ENCODE measurements at places on chromosomes 5 and 9.

- DNase-seq: no peak
Observed at GRCh38 chr5:127342364-127342763, 51.8 kb downstream of the MEGF10 start.

DNA sequence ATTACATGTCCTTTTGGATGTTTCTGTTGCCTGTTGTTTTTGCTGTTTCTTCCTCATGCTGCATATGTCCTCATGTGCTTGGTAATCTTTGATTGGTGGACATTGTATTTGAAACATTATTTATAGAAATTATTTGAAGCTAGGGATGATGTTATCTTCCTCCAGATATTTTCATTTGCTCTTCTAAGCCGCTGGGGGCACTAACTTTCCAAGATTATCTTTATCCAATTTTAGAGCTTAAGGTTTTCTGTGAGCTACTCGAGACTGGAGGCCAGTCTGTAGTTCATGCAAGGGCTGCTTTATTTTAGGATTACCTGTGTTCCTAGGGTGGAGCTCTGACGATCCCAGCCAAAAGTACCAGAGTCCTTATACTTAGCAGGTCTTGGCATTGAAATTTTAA lies 40.9 kb downstream of the STX17 start:
- DNase-seq: no peak

GRCh38 chr5:17021602-17021932 lies 85.5 kb upstream of the MYO10 start:
- DNase-seq: no peak

- peak; percentile 83 for DNase-seq
Observed at GRCh38 chr9:36572515-36573418, at the start of gene MELK. Gene MELK (plus strand): TSS chr9:36572895. CDS start chr9:36581682, 8,787 bp downstream.

DNA sequence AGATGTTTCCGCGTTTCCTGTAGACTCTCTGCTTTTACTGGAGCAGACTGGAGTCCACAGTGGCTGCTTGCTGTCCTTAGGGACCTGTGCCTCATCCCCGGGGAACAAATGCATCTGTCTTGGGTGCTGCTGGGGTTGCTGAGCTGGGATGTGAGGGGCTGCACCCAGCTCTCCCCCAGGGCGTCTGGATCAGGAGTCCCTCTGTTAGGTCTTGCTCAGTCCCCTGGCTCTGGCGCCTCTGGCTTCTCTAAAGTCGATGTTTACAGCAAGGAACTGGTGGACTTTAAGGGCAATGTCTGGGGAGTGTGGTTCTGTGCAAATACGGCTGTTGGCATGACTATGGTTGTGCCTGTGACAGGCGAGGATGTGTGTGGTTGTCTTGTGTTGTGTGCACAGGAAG lies 91.4 kb downstream of the CACNA1B start:
- DNase-seq: no peak

DNA sequence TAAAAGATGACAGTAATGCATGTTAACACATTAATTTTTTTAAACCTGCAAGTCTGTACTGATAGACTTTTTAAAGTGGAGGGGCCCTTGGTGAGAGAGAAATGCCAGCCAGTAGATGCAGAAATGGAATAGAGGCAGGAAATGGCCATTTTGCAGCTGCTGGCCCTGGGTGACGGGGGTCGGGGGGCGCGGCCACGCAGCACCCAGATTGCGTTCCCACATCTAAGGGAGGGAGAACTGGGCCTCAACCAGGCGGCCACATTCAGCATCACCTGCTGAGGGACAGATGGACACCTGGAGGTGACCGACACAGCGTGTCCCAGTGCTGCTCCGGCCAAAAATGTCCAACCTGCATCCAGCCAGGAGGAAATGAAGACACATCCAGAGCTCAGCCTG lies 6.3 kb upstream of the CLIC3 start:
- no peak for DNase-seq

DNA sequence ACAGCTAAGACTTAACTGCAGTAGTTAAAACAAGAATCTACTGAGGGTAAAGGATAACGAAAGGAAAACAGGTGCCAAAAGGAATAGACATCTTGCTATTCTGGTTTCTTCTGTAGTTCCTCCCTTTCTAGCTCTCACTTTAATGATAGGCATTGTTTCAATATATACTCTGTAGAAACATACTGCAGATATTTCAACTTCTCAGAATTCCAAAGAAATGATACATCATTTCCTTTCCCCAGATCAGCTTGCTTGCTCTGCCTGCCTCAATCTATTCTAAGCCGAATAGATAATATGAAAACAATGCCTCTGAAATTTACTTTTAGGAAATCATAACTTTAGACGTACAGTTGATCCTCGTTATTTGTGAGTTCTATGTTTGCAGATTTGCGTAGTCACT lies 46.3 kb downstream of the ACO1 start:
- DNase-seq: no peak

DNA sequence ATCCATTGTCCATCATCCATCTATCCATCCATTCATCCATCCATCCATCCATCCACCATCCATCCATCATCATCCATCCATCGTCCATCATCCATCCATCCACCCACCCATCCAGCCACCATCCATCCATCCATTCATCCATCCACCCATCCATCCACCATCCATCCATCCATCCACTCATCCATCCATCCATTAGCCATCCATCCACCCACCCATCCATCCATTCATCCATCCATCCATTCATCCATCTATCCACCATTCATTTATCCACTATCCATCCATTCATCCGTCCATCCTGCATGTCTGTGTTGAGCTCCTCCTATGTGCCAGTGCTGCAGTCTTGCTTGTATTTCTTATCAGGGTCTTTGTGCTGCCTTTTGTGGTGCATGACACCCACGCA lies 44.2 kb downstream of the COL5A1 start:
- DNase-seq: no peak

GRCh38 chr9:125965477-125965876 lies 218.3 kb downstream of the PBX3 start:
- DNase-seq: no peak

- DNase-seq: no peak
Observed at GRCh38 chr5:75547812-75548211, 36.1 kb downstream of the POLK start.

GRCh38 chr5:74370168-74370567 lies 270.4 kb downstream of the ENC1 start:
- DNase-seq: no peak

DNA sequence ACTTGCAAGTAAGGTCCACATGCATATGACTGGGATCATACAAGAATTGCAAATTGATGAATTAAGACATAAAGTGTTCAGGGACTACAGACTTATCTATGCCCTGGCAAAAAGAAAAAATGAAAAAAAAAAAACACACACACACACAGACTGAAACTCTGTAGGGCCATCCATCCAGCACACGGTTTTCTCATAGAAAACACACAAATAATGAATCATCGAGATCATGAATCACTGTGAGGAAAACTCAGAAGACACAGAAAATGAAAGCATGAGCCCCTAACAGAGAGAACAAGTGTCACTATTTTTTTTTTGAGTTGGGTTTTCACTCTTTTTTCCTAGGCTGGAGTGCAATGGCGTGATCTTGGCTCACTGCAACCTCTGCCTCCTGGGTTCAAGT lies 185.2 kb downstream of the IRX2 start:
- no peak for DNase-seq

- DNase-seq: no peak
Observed at GRCh38 chr5:133332439-133333024, 279.8 kb downstream of the FSTL4 start.

DNA sequence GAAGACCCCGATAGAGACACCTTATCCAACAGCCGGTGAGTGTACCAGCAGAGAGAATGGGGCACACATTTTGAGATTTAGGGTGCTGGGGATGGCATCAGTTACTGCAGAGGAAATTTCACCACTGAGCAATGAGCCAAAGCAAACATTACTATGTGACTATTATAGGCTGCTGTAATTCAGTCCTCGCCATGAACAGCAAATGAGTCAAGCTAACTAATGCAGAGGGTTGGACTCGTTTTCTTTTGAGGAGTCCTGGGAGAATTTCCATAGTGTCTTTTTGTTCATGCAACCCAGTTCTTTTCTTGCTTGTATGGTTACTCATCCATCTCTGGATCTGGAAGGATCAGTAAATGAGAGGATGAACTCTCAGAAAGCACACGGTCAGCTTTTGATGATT lies 323.8 kb downstream of the PSAT1 start:
- DNase-seq: no peak

DNA sequence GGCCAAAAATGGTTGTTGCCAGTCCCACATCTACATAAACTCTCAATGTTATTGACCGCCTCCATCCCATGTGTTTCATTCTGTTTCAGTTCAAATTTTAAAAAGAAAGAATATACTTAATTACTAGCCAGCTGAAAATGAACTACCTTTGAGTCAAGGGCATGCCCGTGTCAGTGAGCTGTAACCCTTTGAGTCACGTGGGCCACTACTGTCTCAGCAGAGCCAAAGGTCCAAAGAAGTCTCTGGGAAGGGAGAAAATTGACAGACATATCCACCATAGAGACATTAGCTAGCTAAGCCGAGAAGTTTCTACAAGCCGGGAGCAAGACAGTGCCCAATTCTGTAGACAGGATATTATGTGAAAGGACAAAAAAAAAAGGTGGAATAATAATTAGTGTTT lies 59.7 kb downstream of the NIM1K start:
- DNase-seq: no peak

- DNase-seq: no peak
Observed at GRCh38 chr9:84212246-84212645, 128.3 kb downstream of the SLC28A3 start.

DNA sequence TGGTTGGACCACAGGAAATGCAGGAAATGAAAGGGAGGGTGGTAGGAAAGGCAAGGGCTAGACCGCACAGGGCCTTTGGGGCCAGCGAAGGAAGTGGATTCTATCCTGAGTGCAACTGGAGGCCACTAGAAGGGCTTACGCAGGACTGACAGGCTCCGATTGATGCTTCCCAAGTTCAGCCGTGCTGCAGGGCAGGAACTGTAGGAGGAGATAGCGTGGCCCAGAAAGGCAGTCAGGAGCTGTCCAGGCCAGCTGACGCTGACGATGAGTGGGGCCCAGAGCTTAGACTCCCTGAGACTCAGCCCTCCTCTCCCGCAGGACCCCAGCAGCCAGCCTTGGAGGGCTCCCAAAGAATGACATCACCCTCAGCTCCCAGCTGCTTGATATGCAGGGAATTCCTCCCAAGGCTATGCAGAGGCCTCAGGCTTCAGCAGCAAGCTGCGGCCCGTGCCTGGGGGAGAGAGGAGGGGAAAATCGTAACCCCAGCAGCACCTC lies 48.8 kb downstream of the KCNIP1 start:
- peak; percentile 85 for DNase-seq

DNA sequence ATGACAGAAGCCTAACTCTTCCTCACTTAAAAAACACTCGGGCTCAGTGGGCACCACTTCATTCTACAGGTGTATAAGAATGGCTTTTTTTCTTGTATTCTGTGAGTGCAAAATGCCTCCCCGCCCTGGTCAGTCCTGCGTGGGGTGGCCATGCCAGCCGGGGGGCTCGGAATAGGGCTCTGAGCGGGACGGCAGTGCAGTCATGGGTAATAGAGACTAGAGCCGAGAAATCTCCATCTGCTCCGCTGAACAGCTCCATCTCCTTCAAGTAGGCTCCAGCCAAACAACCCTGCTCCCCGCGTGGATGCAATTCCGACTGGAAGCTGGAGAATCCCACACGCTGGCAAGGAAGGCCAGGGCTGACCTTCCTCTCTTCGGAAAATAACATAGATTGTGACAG lies 317.0 kb upstream of the IRX4 start:
- DNase-seq: no peak

DNA sequence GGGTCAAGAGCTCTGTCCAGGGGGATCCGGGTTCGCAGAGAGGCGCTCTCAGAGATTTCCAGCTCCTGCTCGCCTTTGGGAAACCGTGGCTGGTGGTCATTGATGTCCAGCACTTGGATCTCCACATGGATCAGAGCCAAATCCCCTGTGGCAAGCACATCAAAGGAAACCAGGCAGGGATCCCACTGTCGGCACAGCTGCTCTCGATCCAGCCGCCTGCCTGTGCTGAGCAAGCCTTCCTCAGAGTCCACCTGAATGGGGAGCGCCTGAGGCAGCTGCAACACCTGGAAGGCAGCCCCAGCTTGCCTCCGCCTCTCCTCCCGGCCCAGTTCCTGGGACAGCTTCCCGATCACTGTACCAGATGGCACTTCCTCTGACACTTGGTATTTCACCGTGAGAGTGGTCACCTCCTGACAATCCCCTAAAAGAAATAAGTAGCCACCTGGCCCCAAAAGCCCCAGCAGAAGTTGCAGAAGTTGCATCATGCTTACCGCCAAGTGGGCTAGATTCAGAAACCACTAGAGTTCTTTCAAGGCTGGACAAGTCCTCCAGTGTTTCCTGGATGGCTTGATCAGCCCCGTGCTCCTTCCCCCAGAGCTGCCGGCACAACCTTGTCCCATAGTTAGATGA lies 520 bp downstream of the PCDH12 start:
- DNase-seq: no peak

DNA sequence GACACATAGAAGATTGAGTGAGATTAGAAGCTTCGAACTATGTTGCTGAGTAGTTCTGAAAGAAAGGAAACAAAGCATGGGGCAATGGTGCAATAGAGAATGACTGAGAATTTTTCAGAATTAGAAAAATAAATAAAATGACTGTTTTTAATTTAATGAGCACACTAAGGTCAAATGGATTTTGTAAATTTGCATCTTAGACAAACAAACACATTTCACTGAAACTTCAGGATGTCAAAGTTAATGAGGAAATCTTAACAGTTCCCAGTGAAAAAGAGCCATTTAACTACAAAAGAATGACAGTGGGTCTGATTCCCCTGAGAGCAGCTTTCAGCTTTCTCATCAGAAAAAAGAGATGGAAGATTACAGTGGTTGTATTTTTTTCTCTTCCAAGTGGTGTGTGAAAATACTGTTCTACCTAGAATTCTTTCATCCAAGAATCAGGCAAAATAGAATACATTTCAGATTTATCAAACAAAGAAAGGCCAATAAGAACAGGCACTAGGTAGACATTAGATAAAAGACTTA lies 591.9 kb downstream of the SEMA5A start:
- no peak for DNase-seq

DNA sequence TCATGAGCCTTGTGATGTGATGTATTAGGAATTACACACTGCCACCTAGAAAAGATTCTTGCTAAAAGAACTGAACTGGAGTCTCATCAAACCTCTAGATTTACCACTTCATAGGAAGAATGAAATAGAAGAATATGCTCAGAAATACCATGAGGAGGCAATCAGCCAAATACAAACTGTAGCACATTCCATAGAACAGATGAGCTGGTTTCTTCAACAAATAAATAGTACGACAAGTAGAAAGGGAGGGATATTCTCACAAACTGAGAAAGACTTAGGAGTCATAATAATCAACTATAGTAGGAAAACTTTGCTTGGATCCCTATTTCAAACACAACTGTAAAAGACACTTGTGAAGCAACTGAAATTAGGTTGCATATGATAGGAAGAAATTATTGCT lies 15.4 kb downstream of the PLGRKT start:
- DNase-seq: no peak

DNA sequence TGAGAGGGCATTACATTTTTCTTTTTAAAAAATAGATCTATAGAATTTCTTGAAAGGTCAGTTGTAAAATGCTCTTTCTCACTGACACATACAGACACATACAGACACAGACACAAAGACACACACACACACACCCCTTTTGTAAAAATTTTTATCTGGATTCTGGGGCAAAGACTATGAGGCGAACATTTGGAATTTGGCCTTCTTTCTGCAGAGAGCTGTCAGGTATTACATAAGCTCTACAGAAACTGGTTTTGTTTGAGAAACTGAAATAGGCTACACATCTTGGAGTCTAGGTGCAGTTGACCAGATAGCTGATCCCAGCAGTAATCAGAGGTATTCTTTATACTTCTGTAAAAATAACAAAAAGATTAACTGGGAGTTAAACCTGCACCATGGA lies 315.9 kb upstream of the RPS23 start:
- DNase-seq: no peak

- no peak for DNase-seq
Observed at GRCh38 chr5:64646169-64646568, 44.1 kb upstream of the SHISAL2B start.

GRCh38 chr9:93265972-93266371 lies 82.0 kb downstream of the WNK2 start:
- DNase-seq: no peak

Measured in hypothalamus (tissue), 51 donors.